ENCODE measurements at places on chromosomes 7 and 10. TPM values are rescaled to one million over a fixed set of nuclear protein-coding genes. Genes with fewer than 3 reads are reported as not detected.

- H3K36me3 ChIP-seq, result no peaks in the 10 kb centered on the region
- peaks cover 10% of the 10 kb centered on the region for H3K4me1 ChIP-seq
- H3K27ac ChIP-seq, result peak overlapping the region; percentile 86
- no peak for DNase-seq
- no peaks in the 10 kb centered on the region for H3K27me3 ChIP-seq
Observed at GRCh38 chr7:131288450-131288849, 39.2 kb upstream of the MKLN1 start.

DNA sequence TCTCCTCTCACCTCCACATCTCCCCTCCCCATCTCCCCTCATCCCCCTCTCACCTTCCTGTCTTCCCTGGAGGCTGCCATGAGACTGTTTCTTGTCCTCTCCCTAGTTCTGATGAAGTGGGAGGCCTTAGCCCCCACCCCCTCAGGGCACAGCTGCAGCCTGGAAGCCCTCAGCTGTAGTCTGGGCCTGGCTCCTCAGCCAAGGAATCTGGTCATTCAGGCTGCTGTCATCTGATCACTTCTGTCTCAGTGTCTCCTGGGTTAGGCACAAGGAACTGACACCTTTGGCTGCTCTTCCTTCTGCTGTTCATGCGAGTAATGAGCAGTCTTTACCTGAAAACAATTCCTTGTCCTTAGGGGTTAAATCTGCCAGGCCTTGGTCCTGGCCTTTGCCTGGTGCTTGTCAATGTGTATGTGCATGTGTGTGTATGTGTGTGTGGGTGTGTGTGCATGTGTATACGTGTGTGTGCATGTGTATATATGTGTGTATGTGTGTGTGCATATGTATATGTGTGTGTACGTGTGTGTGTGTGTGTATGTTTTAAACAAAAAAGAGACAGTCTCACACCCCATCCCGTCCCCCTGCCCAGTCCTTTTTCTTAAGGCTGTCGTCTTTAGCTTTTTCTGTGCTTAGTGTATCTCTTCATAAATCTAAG, 153.5 kb upstream of the TMEM72 start:
- no peaks in the 10 kb centered on the region for H3K36me3 ChIP-seq
- no peak for DNase-seq
- H3K4me3 ChIP-seq, result no peak overlapping the region
- no peaks in the 10 kb centered on the region for H3K27me3 ChIP-seq

GRCh38 chr10:104139221-104139620, 17.2 kb downstream of the SFR1 start:
- DNase-seq, result no peak
- no peaks in the 10 kb centered on the region for H3K27me3 ChIP-seq
- no peak overlapping the region for H3K27ac ChIP-seq
- H3K4me3 ChIP-seq, result no peak overlapping the region

Gene CCT6A
- 94.5 TPM for total RNA-seq

DNA sequence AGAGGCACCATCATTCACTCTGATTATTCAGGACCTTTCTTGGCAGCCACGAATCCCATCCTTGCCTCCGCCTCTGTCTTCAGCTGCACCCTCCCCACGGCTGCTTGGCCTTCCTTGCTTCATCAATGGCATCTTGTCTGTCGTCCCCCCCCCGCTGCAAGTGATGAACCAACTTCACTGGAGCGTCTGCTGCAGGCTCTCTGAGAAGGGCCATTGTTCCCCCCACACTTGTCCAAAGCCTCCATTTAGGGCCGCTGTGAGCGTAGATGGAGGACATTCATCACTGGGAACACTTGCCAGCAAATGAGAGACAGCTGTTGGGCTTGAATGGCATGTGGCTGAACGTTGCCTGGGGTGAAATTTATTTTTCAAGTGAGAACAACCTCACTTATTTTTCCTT, 20.1 kb downstream of the AFAP1L2 start:
- no peak for DNase-seq
- H3K4me3 ChIP-seq, result no peak overlapping the region
- H3K27me3 ChIP-seq, result no peaks in the 10 kb centered on the region
- H3K27ac ChIP-seq, result peak overlapping the region; percentile 8

Gene METTL2B
- total RNA-seq, result 27.9 TPM

DNA sequence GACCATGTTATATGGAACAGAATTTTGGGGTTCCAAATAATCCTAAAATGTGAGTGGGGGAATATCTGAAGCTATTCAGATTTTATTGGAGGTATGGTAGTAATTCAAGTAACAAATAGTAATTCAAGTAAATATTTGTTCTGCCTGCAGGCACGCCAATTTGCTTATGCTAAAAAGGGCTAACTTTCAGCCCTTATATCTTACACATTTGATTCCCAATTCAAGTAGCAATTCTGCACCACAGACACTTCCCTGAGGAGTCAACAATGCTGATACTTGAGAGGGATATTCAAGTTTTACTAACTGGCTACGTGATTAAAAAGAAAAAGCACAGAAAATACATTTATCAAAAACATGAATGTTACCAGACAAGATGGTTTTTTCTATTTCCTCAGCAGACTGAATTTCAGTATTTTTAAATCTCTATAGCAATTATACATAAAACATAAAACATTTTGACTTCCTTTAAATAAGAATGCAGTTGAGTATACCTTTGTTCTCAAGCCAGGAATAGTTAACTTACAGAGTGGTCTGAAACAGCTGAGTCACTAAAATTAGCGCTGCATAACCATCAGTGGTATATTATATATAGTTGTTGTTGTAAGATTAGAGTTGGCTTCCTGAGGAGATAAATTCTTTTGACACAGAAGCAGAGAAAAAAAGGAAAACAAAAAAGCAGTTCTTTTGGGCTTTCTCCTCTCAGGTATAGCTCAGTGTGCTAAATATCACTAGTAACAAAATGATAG, 33.9 kb downstream of the MTPN start:
- H3K27me3 ChIP-seq, result no peaks in the 10 kb centered on the region
- H3K36me3 ChIP-seq, result peaks cover 5% of the 10 kb centered on the region
- H3K4me1 ChIP-seq, result no peaks in the 10 kb centered on the region
- no peak overlapping the region for H3K4me3 ChIP-seq
- H3K27ac ChIP-seq, result no peak overlapping the region

DNA sequence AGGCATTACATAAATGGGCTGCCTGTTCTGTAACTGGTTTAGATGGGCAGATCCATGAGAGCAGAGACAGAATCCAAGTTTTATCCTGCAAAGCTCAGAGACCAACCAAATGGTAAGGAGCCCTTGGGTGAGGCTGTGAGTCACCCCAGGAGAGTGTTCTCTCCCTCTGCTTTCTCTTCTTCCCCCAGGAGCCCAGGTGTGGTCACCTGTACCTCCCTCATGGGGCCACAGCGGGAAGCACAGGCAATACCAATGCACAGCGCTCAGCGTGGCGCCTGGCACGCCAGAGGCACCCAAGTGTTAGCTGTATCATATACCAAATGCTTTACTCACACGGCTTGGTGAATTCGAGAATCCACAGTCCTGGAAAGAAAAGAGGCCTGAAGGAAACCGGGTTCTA, 39.4 kb downstream of the CTBP2 start:
- no peaks in the 10 kb centered on the region for H3K36me3 ChIP-seq
- no peak overlapping the region for H3K27ac ChIP-seq
- peaks cover 50% of the 10 kb centered on the region for H3K4me1 ChIP-seq
- H3K27me3 ChIP-seq, result no peaks in the 10 kb centered on the region
- H3K4me3 ChIP-seq, result no peak overlapping the region
- DNase-seq, result no peak

DNA sequence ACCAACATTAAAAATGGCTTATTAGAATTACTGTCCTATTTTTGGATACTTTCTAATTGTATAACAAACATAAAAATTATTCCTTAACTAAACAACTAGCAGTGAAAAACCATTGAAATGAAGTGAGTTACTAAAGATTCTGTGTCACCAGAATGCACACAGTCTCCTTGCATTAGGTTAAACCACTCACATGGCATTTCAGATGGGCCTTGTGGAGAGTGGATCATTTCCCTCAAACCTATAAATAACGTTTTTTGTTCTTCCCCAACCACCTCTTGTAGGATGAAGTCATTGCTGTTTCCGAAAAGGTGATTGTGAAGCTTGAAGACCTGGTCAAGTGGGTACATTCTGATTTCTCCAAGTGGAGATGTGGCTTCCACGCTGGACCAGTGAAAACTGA, 38.4 kb downstream of the ARID5B start:
- no peaks in the 10 kb centered on the region for H3K27me3 ChIP-seq
- DNase-seq, result no peak
- peaks cover 3% of the 10 kb centered on the region for H3K4me1 ChIP-seq
- peak overlapping the region; percentile 89 for H3K27ac ChIP-seq

GRCh38 chr7:105213611-105214010, 175.1 kb downstream of the SRPK2 start:
- DNase-seq, result no peak
- no peak overlapping the region for H3K27ac ChIP-seq
- H3K4me1 ChIP-seq, result peaks cover 33% of the 10 kb centered on the region
- H3K36me3 ChIP-seq, result no peaks in the 10 kb centered on the region
- H3K4me3 ChIP-seq, result no peak overlapping the region
- H3K27me3 ChIP-seq, result no peaks in the 10 kb centered on the region

GRCh38 chr10:33193701-33194521, 140.6 kb downstream of the NRP1 start:
- H3K4me1 ChIP-seq, result no peaks in the 10 kb centered on the region
- no peaks in the 10 kb centered on the region for H3K27me3 ChIP-seq
- peaks cover 2% of the 10 kb centered on the region for H3K36me3 ChIP-seq
- peak overlapping the region; percentile 49 for H3K27ac ChIP-seq

GRCh38 chr10:79347894-79348639, 798 bp downstream of the PPIF start:
- H3K4me1 ChIP-seq, result peaks cover 26% of the 10 kb centered on the region
- H3K4me3 ChIP-seq, result peak overlapping the region; percentile 91
- H3K27ac ChIP-seq, result peak overlapping the region; percentile 89
- no peaks in the 10 kb centered on the region for H3K36me3 ChIP-seq
- peak; percentile 58 for DNase-seq

DNA sequence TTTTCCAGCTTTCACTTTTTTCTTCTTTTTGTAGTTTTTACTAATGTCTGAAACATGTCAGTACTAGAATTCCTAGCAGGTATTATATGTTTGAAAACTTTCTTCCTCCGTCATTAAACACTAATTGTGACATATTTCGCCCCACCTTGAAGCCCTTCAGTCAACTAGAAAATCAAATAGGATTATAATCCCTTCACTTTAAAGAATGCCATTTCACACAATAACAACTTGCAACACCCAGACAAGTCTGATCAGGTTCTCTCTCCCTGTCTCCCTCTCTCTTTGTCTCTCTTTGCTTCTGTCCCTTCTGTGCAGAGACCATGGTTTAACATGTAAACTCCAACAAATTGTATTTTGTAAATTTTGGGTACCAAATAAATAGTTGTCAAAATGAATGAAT, 373.5 kb downstream of the SEMA3D start:
- no peaks in the 10 kb centered on the region for H3K4me1 ChIP-seq
- H3K27ac ChIP-seq, result no peak overlapping the region
- H3K36me3 ChIP-seq, result no peaks in the 10 kb centered on the region
- DNase-seq, result no peak

GRCh38 chr10:88281592-88282347, 301.3 kb downstream of the RNLS start:
- H3K27ac ChIP-seq, result peak overlapping the region; percentile 23
- no peaks in the 10 kb centered on the region for H3K36me3 ChIP-seq
- H3K27me3 ChIP-seq, result no peaks in the 10 kb centered on the region
- H3K4me1 ChIP-seq, result no peaks in the 10 kb centered on the region
- DNase-seq, result no peak
- H3K4me3 ChIP-seq, result no peak overlapping the region
